ENCODE measurements at places on chromosomes 3 and 15.

DNA sequence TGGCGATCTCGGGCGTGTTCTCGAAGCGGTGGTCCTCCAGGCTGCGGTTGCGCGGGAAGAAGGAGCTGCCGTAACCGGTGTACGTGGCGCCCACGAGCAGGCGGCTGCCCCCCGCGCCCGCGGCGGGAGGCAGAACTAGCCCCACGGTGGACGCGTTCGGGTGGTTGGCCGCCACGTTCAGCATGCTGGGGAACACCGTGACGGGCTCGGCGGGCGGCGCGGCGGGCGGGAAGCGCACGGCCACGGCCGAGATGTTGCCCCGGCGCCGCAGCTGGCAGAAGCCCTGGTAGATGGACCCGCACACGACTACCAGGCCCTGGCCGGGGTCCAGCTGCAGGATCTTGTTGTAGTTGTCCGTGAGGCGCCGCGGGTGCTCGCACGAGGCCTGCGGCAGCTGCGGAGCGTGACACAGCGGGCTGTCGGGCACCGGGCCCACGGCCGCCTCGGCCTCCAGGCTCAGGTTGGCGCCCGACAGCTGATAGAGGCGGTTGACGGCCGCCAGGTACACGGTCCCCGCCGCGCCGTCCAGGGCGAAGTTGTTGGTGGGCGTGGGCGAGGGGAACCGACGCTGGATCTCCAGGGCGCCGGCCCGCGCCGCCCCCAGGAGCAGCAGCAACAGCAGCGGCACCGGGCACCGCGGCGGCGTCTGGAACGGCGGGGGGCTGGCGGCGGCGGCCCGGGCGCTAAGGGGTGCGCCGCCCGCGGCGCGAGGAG lies 397 bp downstream of the PLXND1 start:
- no peak for DNase-seq

DNA sequence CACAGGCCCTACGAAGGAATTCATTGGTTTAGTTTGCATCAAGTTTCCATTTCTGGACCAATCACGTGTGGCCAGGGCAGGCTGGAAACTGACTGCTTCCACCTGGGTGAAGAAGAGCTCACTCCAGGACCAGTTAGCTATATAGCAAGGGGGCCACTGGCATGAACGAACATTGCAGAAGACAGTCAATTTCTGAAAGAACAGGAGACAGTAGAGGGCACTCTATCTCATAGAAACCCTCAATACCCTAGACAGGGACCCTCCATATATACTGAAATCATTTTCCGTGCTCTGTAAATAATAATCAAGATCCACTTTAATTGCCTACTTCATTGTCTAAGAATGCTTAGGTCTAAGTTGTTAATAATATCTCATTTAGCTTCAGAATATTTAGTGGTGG lies 215.6 kb downstream of the CADPS start:
- no peak for DNase-seq

GRCh38 chr3:147735616-147736015 lies 326.5 kb downstream of the ZIC1 start:
- no peak for DNase-seq

- no peak for DNase-seq
Observed at GRCh38 chr3:185986198-185986777, 48.5 kb upstream of the TRA2B start.

GRCh38 chr3:65402597-65402996 lies 636.1 kb downstream of the MAGI1 start:
- DNase-seq = no peak

DNA sequence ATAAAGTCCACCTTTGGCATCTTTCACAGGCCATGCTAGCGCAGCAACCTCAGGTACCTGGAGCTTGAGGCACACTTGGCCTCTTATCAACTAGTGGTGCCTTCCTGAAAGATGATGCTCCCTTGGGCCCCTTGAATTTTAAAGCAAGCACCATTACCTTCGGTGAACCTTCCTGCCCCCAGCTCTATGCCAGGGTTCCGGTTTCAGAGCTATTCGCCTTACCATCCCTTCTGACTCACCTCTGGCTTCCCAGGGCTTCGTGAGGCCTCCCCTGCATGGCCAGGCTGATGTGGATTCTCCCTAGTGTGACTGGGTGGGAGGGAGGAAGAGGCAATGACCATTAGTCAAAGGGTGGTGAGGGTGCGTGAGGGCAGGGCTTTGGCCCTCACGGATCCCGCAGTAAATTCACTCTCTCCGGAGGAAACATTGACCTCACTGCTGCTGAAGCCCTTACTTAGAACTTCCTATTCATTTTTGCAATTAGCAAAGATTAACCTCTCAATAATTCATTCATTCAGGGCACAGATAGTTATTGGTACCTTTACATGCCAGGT lies 16.3 kb downstream of the BHLHE40 start:
- DNase-seq = no peak

- DNase-seq = no peak
Observed at GRCh38 chr3:152688313-152688712, 146.6 kb upstream of the P2RY1 start.
